ENCODE measurements at places on chromosomes 4 and X.

- DNase-seq: no peak
These were observed 761.4 kb downstream of the CCSER1 start for GRCh38 chr4:90888571-90888970.

- DNase-seq: no peak
These were observed 432.7 kb upstream of the PABPC4L start for GRCh38 chr4:134634301-134634700.

GRCh38 chr4:88516746-88517145 lies 6.8 kb downstream of the PYURF start:
- DNase-seq: no peak

DNA sequence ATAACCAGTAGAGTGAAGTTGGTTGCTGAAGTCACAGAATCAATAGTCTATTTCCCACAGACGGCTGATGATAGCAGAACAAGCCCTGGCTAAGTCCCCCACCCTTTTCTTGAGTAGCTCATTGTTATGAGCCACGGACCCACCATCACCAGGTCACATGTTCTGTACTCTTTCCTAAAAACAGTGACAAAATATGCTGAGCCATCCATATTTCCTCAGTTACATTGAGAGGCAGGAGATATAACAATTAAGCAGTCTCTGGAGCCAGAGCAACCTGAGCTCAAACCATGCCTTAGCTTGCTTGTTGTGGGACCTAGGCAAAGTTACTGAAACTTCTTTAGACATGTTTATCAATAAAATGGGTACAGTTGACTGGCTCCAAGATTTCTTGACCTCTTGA lies 2.9 kb upstream of the CSTF2 start:
- DNase-seq: no peak

GRCh38 chr4:1512738-1513660 lies 106.8 kb upstream of the NKX1-1 start:
- DNase-seq: peak; percentile 74

GRCh38 chr4:167966143-167966542 lies 126.2 kb upstream of the ANXA10 start:
- no peak for DNase-seq

GRCh38 chrX:113947548-113947947 lies 636.3 kb upstream of the HTR2C start:
- DNase-seq: no peak

- DNase-seq: no peak
These were observed 31.0 kb upstream of the SLC25A4 start for GRCh38 chr4:185112104-185112503.
